ENCODE measurements at places on chromosomes 7 and 10.

GRCh38 chr10:14365266-14365665 lies 34.5 kb upstream of the FRMD4A start:
- no peak for DNase-seq

DNA sequence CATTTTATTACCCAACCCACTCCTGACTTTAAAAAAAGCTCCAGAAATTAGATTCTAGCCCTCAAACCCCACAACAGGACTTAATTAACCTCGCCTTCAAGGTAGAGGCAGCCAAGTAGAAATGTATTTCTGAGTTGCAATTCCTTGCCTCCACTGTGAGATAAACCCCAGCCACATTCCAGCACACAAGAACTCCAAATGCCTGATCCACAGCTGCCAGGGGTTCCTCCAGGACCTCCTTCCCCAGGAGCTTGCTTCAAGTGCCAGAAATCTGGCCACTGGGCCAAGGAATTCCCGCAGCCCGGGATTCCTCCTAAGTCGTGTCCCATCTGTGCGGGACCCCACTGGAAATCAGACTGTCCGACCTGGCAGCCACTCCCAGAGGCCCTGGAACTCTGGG lies 25.9 kb upstream of the ARL4A start:
- DNase-seq, result no peak

DNA sequence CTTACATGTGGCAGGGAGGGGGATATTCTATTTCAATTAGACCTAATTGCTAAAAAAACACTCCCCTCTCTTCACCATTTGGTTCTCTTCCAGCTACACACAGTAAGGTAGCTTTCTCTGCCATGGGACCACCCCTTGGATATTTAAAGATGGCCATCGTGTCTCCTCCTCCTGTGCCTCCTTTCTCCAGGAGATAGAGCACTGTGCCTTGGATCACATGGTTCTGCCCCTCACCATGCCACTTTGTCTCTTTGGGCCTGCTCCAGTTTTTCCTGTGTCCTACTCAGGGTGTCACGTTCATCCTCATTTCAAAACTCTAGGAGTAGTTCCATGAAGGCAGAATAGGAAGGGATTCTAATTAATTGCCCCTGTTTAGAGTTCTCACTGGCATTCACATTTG lies 1060.2 kb downstream of the KCNMA1 start:
- DNase-seq, result no peak

DNA sequence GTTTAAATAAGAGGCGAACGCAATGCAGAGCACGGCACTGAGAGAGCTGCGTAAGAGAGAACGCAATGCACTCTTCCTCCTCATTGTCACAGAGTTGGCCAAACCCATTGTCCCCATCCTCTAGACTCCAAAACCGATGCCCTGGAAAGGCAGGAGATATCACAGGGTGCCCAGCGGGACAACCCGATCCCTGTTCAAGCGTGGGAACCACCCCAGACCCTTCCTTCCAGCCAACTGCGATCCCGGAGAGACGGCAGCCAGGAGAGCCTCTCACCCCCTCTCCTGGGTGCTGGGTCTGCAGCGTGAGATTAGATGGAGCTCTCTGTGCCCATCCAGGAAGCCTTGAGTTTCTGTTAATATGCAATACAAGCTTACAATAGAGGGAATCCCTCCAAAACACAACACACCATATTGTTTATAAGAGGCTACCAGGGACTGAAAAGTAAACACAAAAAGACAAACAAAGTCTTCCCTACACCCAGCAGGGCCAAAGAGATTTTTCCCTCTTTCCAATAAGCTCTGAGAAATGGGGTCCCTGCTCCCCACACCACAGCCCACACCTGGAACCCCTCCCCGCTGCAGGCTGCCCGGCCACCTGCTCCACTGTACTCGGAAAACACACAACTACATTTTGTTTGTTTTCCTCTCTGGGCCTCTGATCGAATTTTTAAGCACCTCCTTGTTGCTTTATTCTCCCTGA lies 187.6 kb downstream of the ADARB2 start:
- no peak for DNase-seq

- no peak for DNase-seq
These were observed 62.2 kb downstream of the MPLKIP start for GRCh38 chr7:40072268-40072667.

DNA sequence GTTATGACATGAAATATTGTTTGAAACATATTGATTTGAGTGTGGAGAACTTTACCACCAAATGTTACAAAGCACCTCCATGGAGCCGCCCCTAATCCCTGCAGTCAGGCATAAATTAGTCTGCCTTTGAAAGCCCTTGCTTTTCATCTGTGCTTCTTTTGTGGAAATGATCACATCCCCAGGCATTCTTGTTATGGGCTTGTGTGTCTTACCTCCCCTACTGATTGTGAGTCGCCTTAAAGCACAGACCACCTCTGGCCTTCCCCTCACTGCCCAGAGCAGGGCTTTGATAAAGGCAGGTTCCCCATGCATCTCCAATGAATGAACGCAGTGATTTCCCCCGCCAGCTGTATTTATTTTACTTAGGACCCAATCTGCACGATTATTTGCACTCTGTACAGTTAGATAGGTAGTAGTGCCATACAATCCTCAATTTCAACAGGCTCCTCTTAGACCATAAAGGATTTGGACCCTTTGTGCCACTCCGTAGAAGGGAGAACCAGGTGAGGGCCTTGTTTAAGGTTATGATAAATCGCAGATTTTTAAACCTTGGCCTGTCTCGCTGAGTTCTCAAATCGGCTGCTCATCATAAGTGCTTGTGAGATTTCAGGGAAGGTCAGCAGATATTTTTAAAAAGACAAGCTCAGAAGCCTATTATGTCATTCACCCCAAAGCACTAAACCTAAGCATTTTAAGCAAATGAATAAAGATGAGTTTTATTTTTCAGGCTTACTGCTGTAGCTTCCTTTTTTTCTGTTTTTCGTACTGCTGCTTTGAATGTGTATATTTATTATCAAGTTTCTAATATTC lies 107.8 kb downstream of the CUBN start:
- DNase-seq, result no peak

DNA sequence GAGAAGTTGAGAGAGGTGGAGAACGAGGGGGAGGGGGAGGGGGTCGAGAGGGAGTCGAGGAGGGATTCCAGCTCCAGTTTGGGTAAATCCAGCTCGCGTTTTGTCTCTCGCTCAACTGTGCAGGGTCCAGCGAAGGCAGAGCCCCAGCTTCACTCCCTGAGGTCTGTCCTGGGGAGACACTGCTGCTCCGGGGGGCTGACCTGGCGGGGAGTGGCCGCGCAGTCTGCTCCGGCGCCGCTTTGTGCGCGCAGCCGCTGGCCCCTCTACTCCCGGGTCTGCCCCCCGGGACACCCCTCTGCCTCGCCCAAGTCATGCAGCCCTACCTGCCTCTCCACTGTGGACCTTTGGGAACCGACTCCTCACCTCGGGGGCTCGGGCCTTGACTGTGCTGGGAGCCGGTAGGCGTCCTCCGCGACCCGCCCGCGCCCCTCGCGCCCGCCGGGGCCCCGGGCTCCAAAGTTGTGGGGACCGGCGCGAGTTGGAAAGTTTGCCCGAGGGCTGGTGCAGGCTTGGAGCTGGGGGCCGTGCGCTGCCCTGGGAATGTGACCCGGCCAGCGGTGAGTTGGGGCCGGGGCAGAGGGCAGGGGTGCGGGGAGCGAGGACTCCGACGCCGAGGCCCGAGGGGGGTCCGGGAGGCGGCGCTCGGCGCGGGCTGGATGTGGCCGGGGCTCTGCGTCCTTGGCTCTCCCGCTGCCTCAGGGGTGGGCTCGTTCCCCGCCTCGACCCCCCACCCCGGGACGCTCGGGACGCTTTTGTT lies at the start of gene TET1:
TSS of gene TET1 (plus strand) at position 152 of the 757 bp plus-strand sequence. CDS start 12,002 bp downstream, outside the sequence.
- no peak for DNase-seq

GRCh38 chr10:71675295-71675970 lies 44.1 kb downstream of the C10orf105 start:
- no peak for DNase-seq

DNA sequence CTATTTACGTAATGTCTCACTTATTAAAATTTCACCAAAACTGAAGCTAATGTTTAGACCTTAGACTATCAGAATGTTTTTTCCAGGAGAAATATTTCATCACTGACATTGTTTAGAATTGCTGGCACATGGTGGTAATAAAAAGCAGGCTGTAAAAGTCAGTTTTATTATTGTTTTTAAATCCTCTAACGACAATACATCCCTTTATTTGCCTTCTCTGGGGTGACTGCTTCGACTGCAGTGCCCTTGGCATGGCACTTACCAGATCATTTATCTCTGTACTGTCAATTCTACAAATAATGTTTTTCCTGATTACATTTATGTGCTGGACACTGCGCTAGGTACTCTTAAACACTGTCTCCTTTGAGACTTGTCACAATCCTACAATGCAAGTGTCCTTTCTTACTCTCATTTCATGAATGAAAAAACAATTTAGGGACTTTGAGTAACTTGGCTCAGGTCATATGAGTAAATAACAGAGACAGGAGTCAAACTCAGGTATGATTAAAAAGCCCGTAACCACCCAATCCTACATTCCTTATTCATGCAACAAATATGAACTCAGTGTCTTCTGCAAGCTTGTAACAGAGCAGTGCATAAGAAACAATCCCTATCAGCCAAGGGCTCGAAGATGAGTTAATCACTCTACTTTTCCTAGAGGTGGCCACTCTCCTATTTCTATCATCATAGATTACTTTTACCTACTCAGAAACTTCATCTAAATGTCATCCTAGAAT lies 5.6 kb upstream of the ING3 start:
- DNase-seq, result no peak

GRCh38 chr10:29881336-29881771 lies 178.0 kb downstream of the JCAD start:
- DNase-seq, result no peak

GRCh38 chr7:36736090-36736898 lies 12.0 kb upstream of the AOAH start:
- DNase-seq, result no peak

DNA sequence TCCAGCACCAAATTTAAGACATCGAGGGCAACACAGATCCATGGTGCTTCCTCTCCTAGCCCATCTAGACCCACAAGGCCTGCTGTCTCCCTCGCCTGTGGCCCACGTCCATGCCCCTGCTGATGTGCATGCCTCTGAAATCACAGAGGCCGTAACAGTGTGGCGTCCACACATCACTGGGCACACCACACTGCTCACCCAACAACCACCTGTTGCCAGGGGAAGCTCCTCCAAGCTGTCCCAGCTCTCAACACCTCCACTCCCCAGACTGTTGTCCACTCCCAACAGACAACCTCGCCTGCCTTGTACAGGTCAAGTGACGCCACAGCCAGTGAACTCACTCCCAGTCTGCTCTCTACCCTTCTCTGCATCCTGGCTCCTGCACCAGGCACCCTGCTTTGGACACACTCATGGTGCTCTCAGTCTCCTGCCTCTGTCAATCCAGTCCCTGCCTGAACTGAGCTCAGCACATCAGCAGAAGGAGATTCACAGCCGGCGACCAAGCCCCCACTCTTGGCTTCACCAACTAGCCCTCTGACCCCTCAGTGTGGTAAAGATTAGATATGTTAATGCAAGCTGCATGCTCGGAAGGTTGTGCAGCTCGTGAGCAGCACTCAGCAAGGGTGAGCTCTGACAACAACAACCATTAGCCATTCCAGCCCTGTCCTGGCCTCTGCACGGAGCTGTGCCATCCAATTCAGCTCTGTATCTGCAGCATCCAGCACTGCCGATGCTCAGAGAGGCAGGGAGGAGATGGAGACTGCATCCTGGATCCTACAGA lies 197.0 kb downstream of the TNS3 start:
- DNase-seq, result no peak

- no peak for DNase-seq
These were observed 142.0 kb downstream of the PTPN20 start for GRCh38 chr10:47053081-47053798.

DNA sequence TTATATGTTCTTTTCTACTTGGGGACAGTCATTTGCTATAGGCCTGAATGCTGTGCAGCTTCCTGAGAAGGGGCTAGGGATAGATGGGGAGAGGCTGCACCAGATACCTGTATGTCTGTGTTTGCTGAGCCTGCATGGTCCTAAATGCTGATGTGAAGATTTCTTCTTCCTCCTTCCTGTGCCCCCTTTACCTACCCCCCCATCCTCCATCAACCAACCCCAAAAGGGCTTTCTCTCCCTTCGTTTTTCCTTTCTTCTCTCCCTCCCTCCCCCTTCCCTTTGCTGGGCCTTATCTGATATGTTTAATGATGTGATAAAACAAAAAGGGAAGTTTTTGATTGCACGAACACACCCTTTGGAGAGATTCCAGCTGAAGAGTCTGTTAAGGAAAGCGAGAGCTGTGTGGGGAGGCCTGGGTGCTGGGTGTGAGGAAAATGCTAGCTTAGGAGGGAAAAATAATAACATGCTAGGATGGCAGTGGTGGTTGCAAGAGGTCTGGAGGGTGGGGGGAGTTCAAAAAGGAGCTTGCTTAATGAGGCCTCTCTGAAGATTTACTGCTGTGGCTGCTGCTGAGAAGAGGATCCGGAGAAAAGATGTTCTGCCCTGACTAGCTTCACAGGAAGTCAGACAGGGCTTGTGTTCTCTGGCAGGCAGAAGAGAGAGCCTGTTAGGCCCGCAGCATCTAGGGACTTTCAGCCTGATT lies 101.8 kb downstream of the SAMD9 start:
- no peak for DNase-seq

DNA sequence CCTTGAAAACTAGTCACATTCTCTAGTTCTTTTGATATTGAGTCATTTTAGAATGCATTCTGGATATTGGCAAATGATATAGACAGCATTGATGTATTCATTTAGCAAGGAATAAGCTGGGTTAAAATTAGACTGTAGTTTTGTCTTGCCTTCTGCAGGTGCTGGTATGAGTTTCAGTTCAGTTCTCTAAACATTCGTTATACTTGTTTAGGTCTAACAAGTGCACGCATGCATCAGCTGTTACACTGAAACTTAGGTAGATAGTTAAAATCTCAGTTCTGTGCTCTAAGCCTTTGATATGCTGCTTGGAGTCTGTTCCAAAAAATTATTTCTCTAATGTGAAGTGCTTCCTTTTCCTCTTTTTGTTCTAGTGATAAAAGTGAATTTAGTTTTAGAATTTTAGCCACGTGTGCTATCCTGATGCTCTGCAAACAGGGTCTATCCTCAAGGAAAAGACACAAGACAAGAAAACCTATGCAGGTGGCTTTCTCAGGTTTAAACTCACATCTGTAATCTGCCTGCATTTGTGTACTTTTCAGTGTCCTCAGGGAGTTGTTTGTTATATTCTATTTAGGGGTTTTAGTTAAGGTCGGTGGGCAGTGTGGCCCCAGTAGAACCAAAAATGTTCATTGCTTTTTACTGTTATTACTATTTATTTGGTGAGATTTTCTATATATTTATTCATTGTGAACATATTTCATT lies 409.0 kb downstream of the CDC14C start:
- DNase-seq, result no peak

- no peak for DNase-seq
These were observed 68.0 kb downstream of the DNAJC1 start for GRCh38 chr10:21935439-21936023.

- DNase-seq, result no peak
These were observed 11.8 kb downstream of the BTBD16 start for GRCh38 chr10:122282909-122283308.

GRCh38 chr7:129843365-129843898 lies 109.3 kb downstream of the UBE2H start:
- no peak for DNase-seq

GRCh38 chr7:96021568-96021967 lies 249.2 kb downstream of the DYNC1I1 start:
- no peak for DNase-seq

Data from CD4-positive, alpha-beta T cell treated with Interleukin-21 for 1 hour (primary cell).